Liver (tissue), 10 donors: ENCODE measurements at places on chromosomes 12 and 14. TPM values are rescaled to one million over a fixed set of nuclear protein-coding genes. Genes with fewer than 3 reads are reported as not detected.

DNA sequence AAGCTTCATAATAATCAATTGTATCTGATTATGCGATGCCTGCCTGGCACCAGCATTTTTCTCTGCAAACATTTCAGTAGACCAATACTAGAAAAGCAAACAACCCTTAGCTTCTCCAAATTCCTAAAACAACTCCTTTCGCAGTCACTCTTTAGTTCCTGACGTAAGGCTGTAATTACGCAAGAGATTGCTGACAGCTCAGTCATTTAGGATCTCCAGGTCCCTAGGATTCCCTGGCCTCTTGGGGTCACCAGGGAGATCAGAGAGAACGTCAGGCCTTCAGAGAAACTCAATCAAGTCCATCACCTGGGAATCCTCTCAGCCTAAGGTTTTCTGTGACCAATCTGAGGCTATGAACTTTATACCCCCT is 390.6 kb downstream of the PAWR start:
- DNase-seq, result no peak

DNA sequence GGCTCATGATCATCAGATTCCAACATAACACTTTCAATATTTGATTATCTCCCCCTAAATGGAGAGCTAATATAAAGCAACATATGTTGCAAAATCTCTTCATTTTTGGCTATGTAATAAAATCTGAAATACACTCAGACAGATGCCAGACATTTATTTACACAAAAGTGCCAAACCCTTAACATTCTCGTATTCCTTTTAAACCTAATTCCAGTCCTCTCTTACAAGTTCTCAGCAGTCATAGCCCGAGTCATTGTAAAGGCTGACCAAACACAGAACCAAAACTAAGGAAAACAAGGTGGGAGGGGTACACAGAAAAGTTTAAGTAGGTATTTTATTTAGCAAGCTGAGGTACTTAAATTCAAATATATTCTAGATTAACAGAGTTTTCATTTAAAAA is 81.4 kb downstream of the LRP6 start:
- no peak for DNase-seq

- no peak for DNase-seq
These were observed 156.0 kb downstream of the SAMD4A start for GRCh38 chr14:54722791-54723432.

- DNase-seq, result no peak
These were observed 865.4 kb upstream of the TMEM132C start for GRCh38 chr12:127401536-127401935.

- no peak for DNase-seq
These were observed 49.6 kb upstream of the HECTD1 start for GRCh38 chr14:31257244-31257553.

- DNase-seq, result no peak
These were observed 2.9 kb downstream of the SLC17A8 start for GRCh38 chr12:100359822-100360221.

DNA sequence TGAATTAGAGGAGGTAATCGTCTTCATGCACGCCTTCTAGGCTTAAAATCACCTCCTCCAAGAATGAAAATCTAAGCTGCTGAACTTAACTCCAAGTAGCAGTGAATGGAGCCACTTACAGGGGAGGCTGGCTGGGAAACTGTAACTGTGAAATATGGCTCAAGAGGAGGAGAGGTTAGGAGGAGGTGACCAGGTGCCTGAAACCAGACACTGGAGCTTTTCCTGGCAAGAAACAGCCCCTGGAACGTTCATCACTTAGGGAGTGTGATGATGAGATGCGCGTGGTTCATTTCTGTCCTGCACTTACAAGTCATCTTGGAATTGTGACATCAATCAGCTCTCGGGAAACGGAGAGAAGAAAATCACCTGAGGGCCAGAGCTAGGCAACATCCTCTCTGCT is 62.3 kb upstream of the TMEM132C start:
- no peak for DNase-seq

DNA sequence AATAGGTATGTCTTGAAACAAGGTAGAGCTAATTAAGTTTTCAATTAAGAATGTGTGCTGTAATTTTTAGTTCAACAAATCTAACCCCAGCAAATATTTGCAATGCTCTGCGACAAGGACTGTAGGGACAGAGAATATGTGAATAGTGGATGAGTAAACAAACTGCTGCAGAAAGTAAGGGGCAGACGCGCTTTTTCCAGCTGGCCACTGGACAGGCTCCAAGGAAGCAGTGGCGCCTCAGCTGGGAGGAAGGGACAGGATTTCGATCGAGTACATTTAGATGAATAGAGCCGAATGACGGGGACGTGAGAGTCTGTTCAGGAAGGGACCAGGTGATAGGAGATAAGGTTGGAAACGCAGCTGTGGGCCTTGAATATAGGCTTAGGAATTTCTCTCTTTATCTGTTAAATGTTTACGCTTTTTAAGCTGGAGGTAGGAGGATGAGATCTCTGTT is 69.3 kb downstream of the ELK3 start:
- no peak for DNase-seq

DNA sequence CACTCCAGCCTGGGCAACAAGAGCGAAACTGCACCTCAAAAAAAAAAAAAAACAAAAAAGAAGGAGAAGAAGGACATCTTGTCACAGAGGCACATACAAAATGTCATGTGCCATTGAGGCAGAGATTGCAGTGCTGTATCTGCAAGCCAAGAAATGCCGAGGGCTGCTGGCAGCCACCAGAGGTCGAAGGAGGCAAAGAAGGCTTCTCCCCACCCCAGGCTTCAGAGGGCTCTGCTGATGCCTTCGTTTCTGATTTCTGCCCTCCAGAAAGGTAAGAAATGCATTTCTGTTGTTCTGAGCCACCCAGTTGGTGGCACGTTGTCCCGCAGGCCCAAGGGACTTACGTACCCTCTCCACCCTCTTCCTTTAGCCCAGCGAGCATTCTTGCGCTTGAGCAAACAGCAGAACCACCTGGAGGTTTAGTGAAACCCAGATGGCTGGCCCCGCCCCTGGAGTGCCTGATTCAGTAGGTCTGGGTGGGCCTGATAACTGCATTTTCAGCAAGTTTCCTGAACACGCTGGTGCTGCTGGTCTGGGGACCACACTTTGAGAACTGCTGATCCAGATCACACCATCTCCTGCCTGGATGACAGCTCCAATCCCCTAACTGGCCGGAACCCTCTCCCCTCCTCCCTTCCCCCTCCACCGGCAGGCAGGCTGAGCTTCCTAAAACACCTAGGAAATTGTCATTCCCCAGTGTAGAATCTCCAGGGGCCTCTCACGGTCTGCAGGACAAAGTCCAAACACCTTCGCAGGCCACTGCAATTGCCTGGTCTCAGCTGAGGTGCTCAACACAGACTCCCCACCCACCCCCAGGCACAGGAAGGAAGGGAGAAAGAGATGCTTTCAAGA is 21.1 kb upstream of the SCARB1 start:
- DNase-seq, result peak; percentile 78

DNA sequence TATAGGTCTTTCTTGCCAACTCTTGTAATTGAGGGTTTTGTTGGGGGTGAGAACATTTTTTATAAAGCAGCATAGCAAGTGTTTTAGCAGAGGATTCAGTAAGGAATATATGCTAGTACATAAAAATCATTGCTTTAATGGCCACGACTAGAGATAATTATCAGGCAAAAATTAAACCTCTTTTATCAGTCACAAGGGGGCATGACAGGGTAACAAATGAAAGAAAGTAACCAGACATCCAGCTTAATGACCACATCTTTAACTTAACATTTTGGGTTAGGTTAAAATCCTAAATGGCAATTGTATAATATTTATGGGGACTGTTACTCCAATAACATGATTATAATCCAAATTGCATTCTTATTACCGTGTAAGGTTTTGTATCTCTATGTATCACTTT is 119.6 kb downstream of the LRRIQ1 start:
- DNase-seq, result no peak

- no peak for DNase-seq
These were observed 298.1 kb upstream of the SYT1 start for GRCh38 chr12:78566456-78566855.

DNA sequence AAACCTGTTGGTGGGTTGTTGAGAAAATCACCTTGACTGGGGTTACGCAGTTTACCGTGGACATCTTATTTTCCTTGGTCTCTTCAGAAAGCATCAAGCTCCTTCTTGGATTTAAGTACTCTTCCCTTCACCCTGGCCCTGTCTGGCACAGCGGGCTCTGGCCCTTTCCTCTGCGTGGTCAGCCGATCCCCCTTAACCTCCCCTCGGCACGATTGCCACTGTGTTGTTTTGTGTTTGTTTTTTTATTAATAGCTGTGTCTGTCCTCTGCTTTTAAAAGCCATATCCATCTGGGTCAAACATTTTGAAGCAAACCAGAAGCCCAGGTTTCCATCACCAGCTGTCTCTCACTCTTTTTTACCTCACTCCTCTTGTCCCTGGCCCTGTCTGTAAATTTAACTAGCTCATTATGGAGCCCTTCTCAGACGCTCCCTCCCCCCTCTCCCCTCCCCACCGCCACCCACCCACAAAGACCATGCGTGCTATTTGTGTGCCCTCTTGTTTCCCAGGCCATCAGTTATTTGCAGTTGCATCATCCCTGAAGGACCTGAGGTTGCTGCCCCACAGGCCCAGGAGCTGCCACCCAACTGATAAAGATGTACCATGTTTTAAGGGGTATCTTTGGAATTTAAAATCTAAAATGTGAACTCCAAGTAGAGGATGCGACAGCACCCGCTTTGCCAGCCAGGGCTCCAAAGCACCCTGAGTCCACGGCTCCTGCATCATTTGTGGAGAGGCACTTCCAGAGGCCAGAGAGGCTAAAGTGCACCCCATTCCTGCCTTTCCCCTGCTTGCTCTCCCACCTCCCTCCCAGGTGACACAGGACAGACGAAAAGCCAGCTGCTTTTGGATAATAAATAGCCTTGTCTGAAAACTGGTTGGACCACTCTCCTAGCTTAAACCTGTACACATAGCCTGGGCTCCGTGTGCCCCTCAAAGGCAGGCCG is 3.9 kb downstream of the BCL11B start:
- no peak for DNase-seq

DNA sequence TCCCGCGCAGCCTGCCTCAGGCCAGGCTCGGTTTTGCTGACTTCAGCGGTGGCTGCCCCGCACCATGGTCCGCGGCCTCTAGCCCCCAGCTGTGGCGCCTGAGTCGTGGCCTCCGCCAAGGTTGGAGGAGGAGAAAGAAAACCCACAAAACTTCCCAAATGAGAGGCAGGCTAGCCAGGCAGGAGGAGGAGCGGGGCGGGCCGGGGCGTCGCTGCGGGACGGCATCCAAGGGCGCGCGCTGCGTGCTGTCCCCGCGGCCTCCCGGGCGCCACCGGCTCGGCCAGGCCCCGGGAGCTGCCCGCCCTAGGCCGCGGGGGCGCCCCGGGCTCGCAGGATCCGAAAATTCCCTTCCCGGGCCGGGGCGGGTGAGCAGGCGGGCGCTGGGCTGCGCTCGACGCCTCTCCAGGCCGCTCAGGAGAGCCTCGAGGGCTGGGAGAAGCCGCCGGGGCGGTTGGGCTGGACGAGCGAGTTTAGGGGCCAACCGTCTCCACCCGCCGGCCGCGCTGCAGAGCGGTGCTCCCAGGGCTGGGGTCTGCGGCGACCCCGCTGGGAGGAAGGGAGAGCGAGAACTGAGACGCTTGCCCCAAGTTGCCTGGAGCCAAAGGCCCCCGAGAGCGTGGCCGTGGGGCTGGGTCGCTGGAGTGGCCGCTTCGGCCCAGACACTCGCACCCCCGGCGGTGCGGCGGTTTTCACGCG is at the start of gene EFS:
Gene EFS, minus strand, starts transcription at position 137 of the 696 bp plus-strand sequence. CDS start 147 bp downstream, outside the sequence.
- DNase-seq, result no peak

- no peak for DNase-seq
These were observed 760 bp downstream of the PLEKHD1 start for GRCh38 chr14:69485315-69485660.

DNA sequence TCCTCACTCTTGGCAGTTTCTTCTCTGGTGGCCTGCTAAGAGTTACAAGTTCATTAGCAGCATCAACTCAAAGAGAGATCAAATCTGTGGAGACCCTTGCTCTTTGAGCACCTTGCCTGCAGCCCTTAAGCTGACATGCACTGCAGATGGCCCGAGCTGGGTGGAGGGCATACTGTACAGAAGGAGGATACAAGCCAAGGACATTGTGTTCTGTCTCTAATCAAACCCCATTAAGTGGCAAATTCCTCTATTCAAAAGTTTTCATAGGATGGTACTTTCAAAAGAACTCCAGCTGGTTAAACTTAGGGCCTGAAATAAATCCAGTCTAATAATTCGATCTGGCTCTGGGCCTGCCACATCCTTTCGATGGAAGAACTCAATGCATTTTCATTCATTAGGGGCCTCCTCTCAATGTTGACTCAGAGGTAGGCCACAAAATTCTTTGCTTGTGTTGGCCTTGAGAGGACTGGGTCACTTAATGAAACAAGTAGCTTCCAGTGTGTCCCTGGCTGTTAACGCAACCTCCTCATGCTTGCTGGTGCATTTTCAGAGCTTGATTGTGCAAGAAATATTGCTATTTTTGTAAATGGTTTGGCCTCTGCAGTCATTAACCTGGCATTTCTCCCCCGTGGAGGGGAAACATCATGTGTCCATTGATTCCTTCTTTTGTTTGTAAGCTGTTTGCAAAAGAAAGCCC is 318.2 kb downstream of the NUAK1 start:
- no peak for DNase-seq

- no peak for DNase-seq
These were observed 29.7 kb downstream of the CPNE8 start for GRCh38 chr12:38875586-38876228.

GRCh38 chr14:38285962-38286361 is 30.1 kb upstream of the CLEC14A start:
- no peak for DNase-seq

GRCh38 chr14:62673014-62673755 is 372.1 kb downstream of the KCNH5 start:
- DNase-seq, result no peak

- DNase-seq, result no peak
These were observed 169.8 kb downstream of the PRKCH start for GRCh38 chr14:61491224-61491623.

DNA sequence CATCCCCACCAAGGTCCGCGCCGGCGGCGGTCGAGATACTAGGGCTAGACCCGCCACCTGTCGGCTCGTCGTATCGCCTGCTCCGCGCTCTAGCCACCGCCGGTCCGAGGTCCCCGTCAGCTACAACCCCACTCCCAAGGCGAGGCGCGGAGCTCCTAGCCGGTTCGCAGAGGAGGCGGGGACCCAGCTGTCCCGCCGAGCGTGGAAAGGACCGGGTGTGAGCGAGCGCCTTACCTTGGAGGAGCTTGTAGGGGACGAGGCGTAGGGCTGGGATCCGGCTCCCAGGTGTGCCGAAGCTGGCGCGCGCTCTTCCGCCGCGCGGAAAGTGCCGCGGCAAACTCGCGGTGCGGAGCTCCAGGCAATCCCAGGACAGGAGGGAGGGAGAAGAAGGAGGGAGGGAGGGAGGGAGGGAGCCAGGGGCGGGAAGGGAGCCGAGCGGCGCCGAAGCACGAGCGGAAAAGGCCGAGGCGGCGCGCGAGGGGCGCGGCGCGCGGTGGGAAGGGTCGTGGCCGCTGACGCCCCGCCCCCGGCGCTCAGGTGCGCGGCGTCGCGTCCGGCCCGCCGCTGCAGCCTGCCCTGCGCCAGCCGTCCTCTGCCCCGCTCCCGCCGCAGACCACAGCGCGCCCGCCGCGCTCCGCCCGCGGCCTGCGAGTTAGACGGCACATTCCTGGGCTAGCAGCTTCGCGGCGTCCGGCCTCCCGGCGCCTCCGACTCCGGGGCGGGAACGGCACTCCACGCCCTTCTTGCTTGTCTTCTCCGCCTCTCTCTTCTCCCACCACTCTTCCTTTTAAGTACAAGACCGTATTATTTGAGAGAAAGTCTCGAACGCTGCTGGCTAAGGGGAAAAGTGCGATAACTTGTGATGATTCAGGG is at the start of gene PAWR:
Gene PAWR, minus strand, starts transcription at position 327 of the 873 bp plus-strand sequence. CDS start 720 bp downstream, outside the sequence.
- DNase-seq, result peak; percentile 65

Gene MLF2
- polyA plus RNA-seq, result 235 TPM

Gene DLGAP5
- 0.93 TPM for polyA plus RNA-seq

Gene VRTN
- not detected for polyA plus RNA-seq

Gene LRRC9
- 0.32 TPM for polyA plus RNA-seq

Gene TOMM20L
- not detected for polyA plus RNA-seq

Gene NYNRIN
- polyA plus RNA-seq, result 0.99 TPM

Gene GPD1
- 43.8 TPM for polyA plus RNA-seq
